ENCODE measurements at places on chromosomes 6 and 20. TPM values are rescaled to one million over a fixed set of nuclear protein-coding genes. Genes with fewer than 3 reads are reported as not detected.

GRCh38 chr6:113317442-113317841, 539.7 kb upstream of the MARCKS start:
- no peaks in the 10 kb centered on the region for H3K27me3 ChIP-seq
- H3K27ac ChIP-seq = no peak overlapping the region
- no peaks in the 10 kb centered on the region for H3K36me3 ChIP-seq
- DNase-seq = no peak

GRCh38 chr6:126111327-126111726, 125.0 kb downstream of the TRMT11 start:
- no peak overlapping the region for H3K4me3 ChIP-seq
- H3K4me1 ChIP-seq = no peaks in the 10 kb centered on the region
- H3K36me3 ChIP-seq = no peaks in the 10 kb centered on the region
- no peak overlapping the region for H3K27ac ChIP-seq

DNA sequence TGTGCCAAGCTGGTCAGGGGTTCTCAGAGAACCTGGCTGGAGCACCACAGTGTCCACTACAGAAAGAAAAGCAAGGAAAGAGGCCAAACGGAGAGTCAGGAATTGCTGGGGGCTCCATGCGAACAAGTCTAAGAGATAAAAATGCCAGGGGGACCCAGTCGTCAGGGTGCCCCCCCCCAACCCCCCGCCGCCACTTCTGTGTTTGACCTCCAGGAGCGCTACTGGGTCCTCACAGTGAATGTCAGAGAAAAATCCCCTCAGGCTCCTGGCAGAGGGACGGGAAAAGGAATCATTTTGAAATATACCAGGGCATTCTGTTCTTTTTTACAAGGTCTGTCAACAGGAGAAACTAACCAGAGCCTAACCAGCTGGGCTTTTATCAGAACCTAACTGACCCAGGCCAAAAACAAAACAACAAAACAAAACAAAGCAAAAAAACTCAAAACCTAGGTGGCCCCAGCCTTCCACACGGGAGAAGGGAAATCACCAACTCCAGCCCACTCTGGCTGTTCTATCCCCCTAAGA, 17.9 kb upstream of the NELFCD start:
- no peaks in the 10 kb centered on the region for H3K27me3 ChIP-seq
- no peak overlapping the region for H3K27ac ChIP-seq
- no peak overlapping the region for H3K4me3 ChIP-seq
- DNase-seq = no peak

GRCh38 chr6:44222486-44223318, 693 bp upstream of the SLC29A1 start:
- no peak for DNase-seq
- H3K4me1 ChIP-seq = peaks cover 77% of the 10 kb centered on the region
- peak overlapping the region; percentile 80 for H3K27ac ChIP-seq
- H3K4me3 ChIP-seq = peak overlapping the region; percentile 80
- H3K27me3 ChIP-seq = no peaks in the 10 kb centered on the region

GRCh38 chr6:26141378-26141904, 54.2 kb downstream of the HFE start:
- no peaks in the 10 kb centered on the region for H3K27me3 ChIP-seq
- no peak for DNase-seq
- H3K27ac ChIP-seq = no peak overlapping the region
- H3K4me1 ChIP-seq = no peaks in the 10 kb centered on the region

GRCh38 chr6:90885611-90886056, 298.8 kb upstream of the MAP3K7 start:
- no peaks in the 10 kb centered on the region for H3K4me1 ChIP-seq
- H3K27ac ChIP-seq = no peak overlapping the region
- H3K27me3 ChIP-seq = no peaks in the 10 kb centered on the region
- H3K4me3 ChIP-seq = no peak overlapping the region

Gene MUC21
- total RNA-seq = 3.8 TPM

Gene HLA-DQA1
- 144 TPM for total RNA-seq
